ENCODE measurements at places on chromosomes 5 and 9. TPM values are rescaled to one million over a fixed set of nuclear protein-coding genes. Genes with fewer than 3 reads are reported as not detected.

DMXL1 gene
- polyA plus RNA-seq = 10.8 TPM

DMRT3 gene
- not detected for polyA plus RNA-seq

PCDHB11 gene
- polyA plus RNA-seq = not detected

ARL14EPL gene
- not detected for polyA plus RNA-seq

TAF1L gene
- not detected for polyA plus RNA-seq

MLANA gene
- polyA plus RNA-seq = not detected

PTGES gene
- not detected for polyA plus RNA-seq

DNA sequence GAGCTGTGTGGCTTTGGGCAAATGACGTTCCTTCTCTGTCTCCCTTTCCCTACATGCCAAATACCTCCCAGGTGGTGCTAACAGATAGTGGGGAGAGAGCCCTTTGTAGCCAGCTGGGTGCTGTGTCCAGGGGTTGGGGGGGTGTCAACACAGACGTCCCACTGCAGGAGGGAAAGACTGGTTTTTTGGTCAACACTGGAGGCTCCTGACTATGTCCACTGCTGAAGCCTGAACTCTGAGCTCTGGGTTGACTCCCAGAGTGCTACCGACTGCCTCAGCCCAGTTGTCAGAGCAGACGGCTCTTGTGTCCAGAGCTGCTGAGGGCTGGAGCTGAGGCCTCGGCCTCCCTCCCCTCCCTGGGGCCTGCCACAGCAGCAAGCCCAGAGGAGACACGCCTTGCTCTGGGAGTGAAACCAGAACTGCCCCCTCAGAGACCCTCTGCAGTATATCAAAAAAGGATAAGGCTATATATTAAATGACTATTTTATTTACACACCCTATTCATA is 14.8 kb upstream of the SLC25A51 start:
- no peaks in the 10 kb centered on the region for H3K4me1 ChIP-seq
- no peak overlapping the region for H3K27ac ChIP-seq
- no peaks in the 10 kb centered on the region for H3K36me3 ChIP-seq
- H3K4me3 ChIP-seq = no peak overlapping the region
- DNase-seq = no peak
- no peaks in the 10 kb centered on the region for H3K27me3 ChIP-seq

DNA sequence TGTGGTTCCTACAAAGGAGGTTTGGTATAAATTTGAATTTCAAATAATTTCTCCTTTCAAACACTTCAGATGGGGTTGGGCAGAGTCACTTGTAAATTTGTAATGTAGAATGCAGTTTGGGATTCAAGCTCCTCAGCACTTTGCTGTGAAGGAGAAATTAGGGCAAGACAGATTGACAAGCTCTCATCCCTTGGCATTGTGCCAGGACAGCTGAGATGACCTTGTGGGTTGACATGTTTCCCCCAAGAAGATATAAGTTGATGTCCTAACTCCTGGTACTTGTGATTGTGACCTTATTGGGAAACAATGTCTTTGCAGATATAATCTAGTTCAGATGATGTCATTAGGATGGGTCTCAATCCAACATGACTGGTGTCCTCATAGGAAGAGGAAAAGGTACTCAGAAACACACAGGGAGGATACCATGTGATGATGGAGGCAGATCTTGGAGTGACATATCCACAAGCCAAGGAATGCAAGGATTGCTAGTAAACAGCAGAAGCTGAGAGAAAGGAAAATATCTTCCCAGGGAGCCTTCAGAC is 408.3 kb downstream of the MED10 start:
- DNase-seq = no peak
- no peak overlapping the region for H3K27ac ChIP-seq
- H3K4me3 ChIP-seq = no peak overlapping the region
- H3K27me3 ChIP-seq = no peaks in the 10 kb centered on the region

GRCh38 chr5:121897341-121897740 is 45.7 kb downstream of the FTMT start:
- no peaks in the 10 kb centered on the region for H3K4me1 ChIP-seq
- no peak overlapping the region for H3K4me3 ChIP-seq
- H3K27ac ChIP-seq = no peak overlapping the region
- DNase-seq = no peak
- no peaks in the 10 kb centered on the region for H3K36me3 ChIP-seq

- no peak for DNase-seq
- H3K36me3 ChIP-seq = no peaks in the 10 kb centered on the region
- no peaks in the 10 kb centered on the region for H3K4me1 ChIP-seq
- H3K27ac ChIP-seq = no peak overlapping the region
- no peak overlapping the region for H3K4me3 ChIP-seq
Measured at GRCh38 chr5:38465061-38465460, 91.4 kb downstream of the LIFR start.

DNA sequence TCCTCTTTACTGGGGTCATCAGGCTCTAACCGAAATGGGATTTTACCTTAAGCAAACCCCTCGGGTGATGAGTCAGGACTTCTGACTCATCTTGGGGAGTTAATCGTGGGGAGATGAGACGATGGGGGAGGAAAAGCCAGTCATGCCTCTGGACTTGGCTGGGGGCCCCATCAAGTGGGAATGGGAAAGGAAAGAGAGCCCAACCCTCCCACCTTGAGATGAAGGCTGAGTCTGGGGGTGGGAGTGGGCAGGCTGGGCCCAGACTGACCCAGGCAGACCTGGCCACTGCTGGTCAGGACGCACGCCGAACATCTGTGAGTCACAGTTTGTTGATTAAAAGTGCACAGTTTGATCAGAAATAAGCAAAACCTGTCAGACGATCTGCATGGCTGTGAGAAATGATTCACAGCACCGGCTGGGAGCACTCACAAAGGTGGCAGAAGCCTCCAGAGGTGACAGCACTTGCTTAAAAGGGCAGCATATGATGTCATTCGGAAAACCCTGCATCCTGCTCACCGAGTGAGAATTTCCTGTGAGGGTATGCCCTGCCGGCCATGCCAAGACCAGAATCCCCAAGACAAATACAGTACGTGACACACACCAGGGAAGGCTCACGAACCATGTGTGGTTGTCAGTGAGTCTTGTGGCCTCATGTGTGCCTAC is 50.0 kb upstream of the SLC25A51 start:
- H3K27ac ChIP-seq = no peak overlapping the region
- H3K4me3 ChIP-seq = no peak overlapping the region

DNA sequence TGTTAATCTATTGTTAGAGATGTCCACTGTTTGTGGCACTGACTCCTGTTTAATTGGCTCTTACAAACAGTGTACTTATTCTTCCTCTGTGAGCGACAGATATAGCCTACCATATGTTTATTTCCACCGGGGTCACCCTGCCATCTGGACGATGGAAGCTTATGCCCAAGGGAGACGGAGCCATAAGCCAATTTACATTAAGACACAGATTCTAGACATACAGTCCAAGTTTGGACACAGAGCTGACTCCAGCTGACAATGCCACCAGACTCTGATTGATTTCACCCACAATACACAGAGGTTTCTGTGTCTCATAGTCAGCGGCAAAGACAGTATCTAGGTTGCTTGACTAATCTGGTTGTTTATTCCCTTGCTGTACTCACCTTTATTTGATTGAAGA is 198.9 kb downstream of the ENC1 start:
- no peaks in the 10 kb centered on the region for H3K36me3 ChIP-seq
- no peak overlapping the region for H3K4me3 ChIP-seq
- no peak overlapping the region for H3K27ac ChIP-seq
- peaks cover 2% of the 10 kb centered on the region for H3K27me3 ChIP-seq

GRCh38 chr5:36777105-36777757 is 99.3 kb upstream of the NIPBL start:
- DNase-seq = no peak
- no peaks in the 10 kb centered on the region for H3K4me1 ChIP-seq
- H3K27ac ChIP-seq = no peak overlapping the region
- H3K27me3 ChIP-seq = peaks cover 12% of the 10 kb centered on the region
- H3K36me3 ChIP-seq = no peaks in the 10 kb centered on the region
- H3K4me3 ChIP-seq = no peak overlapping the region

DNA sequence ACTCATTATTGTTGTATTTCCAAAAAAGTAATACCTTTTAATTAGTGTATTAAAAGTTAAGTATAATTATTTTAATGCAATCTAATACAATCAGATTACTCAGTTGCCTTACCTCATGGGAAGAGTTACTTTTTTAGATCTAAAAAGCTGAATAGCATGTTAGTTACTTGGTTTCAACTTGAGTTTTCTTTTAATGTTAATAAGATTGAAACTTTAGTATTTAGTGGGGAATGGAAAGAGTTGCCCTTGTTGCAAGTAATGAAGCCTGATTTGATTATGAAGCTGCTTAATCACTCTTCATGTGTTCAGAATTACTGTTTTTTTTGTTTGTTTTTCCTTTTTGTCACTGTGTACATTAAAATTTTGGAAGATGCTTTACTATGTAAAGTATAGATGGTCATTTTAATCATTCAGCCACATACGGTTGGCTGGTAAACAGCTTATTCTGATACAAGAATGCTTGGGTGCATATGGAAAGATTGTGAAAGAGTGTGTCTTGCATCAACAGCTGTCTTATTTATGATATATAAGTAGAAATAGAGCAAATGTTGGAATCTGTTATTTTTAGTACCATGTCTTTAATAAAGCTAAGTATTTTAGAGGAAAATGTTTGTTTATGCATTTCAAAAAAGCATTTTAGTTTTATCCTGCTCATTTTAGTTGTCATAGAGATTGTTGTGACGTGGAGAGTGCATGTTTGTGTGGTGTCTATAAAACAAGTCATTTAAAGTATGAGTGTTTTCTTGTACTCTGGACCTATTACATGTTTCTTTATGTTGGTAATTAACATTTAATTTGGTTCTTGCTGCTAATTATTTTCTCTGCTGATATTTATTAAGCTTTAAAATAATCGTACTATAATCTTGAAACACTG is 36.4 kb downstream of the SREK1 start:
- H3K27ac ChIP-seq = no peak overlapping the region
- no peaks in the 10 kb centered on the region for H3K4me1 ChIP-seq
- H3K36me3 ChIP-seq = peaks cover 47% of the 10 kb centered on the region
- no peak for DNase-seq
- no peak overlapping the region for H3K4me3 ChIP-seq

GRCh38 chr5:82719368-82719767 is 357.8 kb downstream of the TMEM167A start:
- no peaks in the 10 kb centered on the region for H3K36me3 ChIP-seq
- no peak for DNase-seq
- no peak overlapping the region for H3K4me3 ChIP-seq

DNA sequence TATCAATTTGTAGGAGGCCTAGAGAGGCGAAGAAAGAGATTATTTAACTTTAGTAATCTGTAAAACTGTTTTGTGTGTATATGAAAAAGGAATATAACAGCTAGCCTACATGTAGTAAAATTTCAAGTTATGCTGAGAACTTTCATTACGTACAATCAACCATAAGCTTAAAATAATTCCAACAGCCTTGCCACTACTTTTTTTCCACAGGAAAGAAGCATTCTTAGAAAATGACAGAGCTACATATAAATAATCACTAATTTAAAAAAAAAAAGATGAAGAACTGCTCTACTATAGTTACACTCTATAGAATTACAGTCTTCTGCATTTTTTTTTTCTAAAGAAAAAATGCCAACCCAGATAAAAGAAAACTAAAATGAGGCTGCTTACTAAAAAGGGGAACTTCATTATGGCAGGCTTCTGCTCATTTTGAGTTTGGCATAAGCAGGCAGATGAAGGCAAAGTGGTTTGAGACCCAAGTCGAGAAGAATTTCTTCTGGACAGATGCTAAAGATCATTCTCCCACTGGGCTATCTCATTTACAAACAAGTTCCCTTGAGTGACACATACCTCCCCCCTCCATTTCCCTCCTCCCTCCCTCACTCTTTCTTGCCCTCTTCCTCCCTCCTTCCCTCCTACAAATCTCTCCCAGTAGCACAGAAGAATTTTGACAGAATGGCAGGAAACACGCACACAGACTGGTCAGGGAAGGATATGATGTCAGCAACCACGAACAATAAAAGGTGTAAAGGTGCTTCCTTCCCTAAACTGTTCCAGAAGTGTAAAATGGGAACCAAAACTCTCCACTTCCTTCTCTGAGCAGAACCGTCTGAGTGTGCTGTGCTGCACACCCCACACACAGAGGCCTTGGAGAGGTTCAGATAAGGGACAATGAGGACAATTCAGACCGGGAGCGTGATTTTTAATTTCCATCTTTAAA is 56.1 kb downstream of the MEF2C start:
- DNase-seq = no peak
- H3K4me1 ChIP-seq = peaks cover 4% of the 10 kb centered on the region
- H3K27ac ChIP-seq = no peak overlapping the region
- H3K4me3 ChIP-seq = no peak overlapping the region
- no peaks in the 10 kb centered on the region for H3K36me3 ChIP-seq

GRCh38 chr5:68533571-68534084 is 318.1 kb downstream of the PIK3R1 start:
- peaks cover 8% of the 10 kb centered on the region for H3K27me3 ChIP-seq
- no peak for DNase-seq
- no peak overlapping the region for H3K4me3 ChIP-seq
- no peaks in the 10 kb centered on the region for H3K4me1 ChIP-seq
- H3K36me3 ChIP-seq = no peaks in the 10 kb centered on the region

DNA sequence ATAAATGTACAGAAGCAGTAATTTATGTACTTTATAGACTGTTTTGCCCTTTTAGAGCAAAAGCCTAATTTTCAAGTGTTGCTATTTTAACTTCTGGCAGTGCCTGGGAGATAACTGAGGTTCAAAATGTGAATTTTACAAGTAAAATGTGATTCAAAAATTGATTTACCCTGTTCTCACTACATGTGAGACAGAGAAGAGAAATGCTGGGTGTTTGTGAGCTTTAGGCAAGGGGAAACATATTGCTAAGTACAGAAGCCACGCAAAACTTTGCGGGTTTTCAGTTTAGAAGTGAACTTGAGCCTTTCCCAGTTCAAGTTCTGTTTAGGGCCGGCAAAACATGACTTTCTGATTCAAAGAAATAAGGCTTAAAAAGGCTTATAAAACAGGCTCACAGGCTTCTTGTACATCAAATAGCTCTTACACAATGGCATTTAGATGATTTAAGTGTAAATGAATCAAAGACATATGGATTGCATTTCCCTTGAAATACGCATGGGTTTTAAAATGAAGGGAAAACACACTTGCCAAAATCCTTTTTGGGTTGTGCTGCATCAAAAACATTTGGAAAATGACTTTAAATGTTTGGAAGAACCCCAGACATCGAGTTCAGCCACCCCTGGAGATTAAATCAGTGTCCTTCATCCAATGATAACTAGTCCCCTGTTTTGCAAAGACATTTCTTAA is 370.8 kb upstream of the MEF2C start:
- no peaks in the 10 kb centered on the region for H3K36me3 ChIP-seq
- no peak overlapping the region for H3K27ac ChIP-seq
- no peaks in the 10 kb centered on the region for H3K4me1 ChIP-seq

DNA sequence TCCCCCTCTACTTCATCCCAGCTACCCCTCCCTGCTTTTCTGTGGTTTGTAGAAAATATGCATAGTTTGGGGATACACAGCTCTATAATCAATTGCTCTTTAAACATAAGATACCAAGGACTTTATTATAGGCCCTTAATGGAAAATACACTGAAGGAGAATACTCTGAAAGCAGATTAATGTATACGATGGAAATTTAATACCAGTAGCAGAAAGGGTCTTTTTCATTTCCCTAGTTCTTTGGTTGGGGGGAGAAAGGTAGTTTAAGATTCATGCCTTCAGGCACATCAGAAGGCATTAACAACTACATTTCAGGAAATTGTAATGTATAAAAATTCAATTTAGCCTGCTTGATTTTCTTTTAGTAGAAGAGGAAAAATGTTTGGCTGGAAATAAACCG is 452.9 kb upstream of the ZNF608 start:
- no peak for DNase-seq
- no peaks in the 10 kb centered on the region for H3K27me3 ChIP-seq
- H3K27ac ChIP-seq = no peak overlapping the region
- no peak overlapping the region for H3K4me3 ChIP-seq
- no peaks in the 10 kb centered on the region for H3K36me3 ChIP-seq

Measured in CD4-positive, CD25-positive, alpha-beta regulatory T cell (primary cell).